Cortex of kidney (tissue), 1 donor: ENCODE measurements at places on chromosomes 5 and 9.

GRCh38 chr5:100306000-100306399 is 229.2 kb upstream of the FAM174A start:
- no peak for DNase-seq

DNA sequence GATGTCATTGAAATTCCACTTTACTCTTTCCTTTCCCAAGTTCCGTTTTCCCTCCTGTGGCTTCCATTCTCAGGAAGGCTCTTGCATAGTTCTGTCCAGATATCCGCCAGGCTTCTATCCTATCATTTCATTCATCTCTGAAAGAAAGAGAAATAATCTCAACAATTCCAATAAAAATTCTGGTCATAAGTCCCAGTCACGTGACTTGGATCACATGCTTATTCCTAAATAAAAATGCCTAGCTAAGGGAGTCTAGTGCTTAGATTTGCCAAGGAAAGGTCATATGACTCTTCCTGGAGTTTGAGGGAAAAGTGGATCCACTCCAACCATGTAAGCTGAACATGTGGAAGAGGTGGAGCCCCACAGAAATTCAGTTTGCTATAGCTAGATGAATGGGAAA is 146.0 kb upstream of the PPP1R2B start:
- no peak for DNase-seq

DNA sequence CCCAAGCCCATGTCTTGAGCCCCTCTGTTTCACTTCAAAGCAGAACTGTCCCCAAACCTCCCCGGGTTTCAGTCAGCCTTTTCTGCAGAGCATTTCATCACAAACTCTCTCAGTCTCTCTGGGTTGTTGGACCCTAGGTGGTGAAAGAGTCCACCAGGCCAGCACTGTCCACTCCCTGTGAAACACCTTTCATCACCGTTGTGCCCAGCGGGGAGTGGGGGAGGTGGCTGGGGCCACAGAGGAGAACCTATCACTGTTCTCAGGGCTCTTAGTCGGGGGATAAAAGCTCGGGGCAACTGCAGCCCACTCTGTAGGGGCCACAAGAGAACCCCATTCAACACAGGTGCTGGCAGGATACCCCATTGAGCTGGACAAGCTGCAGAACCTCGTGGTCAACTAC is 5.4 kb upstream of the RABL6 start:
- DNase-seq = no peak

DNA sequence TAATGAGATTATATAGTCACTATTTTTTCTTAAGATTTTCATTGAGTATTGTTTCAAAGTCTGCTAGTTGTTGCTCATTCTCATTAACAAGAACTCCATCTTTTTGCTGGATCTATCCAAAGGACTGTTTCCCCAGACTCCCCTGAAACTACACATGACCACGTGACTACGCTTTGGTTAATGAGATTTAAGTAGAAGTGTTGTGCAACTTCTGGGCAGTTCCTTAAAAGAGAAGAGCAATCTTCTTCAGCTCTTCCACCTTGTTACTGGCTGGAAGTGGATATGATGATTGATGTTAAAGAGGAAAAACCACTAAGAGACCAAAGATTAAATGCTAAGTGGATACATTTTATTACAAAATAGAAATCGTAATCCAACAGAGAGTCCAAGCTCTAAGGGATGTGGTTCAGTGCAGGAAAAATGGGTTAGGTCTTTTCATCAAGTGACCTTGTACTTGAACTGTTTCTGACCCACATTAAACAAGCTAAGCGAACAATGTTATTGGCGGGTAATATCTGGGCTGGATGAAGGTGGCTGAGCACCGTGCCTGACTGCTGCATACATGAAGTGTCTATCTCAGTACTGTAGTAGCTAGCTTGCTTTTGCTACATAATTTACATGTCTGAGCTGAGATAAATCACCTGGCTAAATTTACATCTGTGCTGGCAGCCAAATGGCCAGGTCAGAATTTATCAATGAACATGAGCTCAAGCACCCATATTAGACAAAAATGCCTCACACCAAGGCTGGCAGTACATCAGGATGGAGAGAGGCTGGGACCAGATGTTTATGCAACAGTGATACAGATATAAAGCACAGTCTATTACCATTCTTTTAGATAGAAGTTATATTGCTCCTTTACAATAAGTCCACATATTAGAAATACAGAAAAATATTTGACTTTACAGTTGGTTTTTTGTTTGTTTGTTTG is 7.5 kb upstream of the CTNNAL1 start:
- DNase-seq = no peak

- no peak for DNase-seq
Observed at GRCh38 chr5:136309932-136310598, 55.3 kb downstream of the TRPC7 start.

- no peak for DNase-seq
Observed at GRCh38 chr9:100579665-100580064, 1.8 kb downstream of the CAVIN4 start.

- no peak for DNase-seq
Observed at GRCh38 chr9:10612641-10613398, at the start of gene PTPRD. TSS of gene PTPRD (minus strand) at chr9:10613002.

- no peak for DNase-seq
Observed at GRCh38 chr9:113481176-113481787, 17.8 kb downstream of the RGS3 start.

DNA sequence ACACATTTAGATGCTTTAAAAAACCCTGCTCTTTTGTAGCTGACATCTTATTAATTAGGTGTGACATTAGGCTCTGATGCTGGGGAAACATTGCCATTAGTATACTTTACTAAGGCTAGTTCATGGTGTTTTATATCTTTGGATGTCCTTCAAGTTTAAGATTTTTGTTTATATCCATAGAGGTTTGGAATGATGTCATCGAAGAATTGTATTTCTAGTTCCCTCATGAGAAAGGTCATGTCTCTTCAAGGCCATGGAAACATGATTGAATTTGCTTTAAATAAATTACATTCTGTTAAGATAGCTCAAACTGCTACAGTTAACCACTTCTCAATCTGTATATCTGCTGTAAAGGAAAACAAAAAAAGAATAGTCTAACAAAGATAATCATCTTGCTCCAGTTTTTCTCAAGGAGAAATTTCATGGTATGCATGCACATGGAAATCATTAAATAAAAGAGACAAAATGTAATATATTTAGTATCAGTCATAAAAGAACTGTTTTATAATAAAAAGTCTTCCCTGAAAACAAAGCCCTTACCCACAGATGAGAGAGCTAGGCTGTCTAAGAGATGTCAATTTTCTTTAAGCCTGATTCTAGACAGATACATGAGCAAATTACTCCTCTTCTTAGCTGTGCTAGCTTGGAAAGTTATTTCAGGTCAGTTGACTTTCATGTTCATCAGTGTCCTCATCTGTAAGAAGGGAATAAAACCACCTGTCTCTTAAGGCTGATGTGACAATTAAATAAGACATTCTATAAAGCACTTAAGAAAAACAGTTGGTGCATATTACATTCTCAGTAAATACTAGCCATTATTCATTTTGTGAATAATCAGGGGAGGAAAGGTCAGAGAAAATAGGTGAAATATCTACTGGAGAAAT is 25.0 kb upstream of the STARD4 start:
- no peak for DNase-seq

DNA sequence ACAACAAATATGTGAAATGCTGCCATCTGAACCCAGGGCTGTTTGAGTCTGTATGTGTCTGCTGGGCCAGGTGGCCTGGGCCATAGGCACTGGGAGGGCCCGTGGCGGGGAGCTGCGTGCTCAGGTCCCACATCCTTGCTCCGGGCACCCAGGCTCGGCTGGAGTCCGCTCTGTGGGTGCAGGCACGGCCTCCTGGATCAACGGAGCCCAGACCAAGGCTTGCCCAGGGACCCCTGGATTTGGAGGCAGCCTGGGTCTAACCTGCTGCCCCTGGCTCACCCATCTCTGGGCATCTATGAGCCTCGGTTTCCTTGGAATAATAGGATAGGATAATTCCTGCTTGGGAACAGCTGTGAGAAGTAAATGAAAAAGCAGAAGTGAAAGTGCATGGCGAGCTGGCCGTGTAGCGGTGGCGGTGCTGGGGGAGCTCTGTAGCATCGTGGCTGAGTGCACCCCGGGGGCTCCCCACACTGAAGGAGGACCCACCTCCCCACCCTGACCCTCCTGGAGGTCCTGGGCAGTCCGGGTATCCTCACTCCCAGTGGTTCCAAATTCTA is 1.2 kb downstream of the CDHR2 start:
- DNase-seq = no peak

GRCh38 chr9:77261605-77262004 is 84.3 kb downstream of the VPS13A start:
- no peak for DNase-seq

DNA sequence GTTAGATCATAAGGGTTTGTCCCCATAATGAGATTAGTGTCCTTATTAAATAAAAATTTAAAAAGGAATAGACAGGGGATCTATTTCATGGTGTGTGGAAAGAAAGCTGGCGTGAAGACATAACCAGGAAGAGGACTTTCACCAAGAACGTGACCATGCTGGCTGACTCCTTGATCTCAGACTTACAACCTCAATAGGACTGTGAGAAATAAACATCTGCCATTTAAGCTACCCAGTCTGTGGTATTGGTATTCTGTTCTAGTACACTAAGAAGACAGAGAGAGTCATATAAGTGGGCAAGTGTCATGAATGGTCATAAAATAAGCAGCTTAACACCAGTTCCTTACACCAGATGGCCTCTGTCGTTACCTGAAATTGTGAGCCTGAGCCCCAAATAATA is 259.4 kb upstream of the CCNG1 start:
- no peak for DNase-seq

DNA sequence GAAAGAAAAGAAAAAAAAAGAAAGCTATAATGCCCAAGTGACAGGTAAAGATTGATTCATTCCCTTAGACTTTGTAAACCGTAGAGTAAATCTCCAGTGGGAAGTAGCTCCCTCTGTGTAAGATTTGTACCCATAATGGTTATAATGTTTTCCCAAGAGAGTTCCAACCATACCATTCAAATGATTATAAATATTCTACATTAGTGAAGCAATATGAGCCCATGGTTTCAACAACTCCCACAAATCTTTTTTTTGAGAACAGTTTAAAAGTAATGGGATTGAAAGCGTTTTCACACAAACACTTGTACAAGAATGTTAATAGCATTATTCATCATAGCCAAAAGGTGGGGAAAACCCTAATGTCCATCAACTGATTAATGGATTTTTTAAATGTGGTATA is 58.0 kb downstream of the GRAMD2B start:
- DNase-seq = no peak
